ENCODE measurements at places on chromosomes 5 and 9.

DNA sequence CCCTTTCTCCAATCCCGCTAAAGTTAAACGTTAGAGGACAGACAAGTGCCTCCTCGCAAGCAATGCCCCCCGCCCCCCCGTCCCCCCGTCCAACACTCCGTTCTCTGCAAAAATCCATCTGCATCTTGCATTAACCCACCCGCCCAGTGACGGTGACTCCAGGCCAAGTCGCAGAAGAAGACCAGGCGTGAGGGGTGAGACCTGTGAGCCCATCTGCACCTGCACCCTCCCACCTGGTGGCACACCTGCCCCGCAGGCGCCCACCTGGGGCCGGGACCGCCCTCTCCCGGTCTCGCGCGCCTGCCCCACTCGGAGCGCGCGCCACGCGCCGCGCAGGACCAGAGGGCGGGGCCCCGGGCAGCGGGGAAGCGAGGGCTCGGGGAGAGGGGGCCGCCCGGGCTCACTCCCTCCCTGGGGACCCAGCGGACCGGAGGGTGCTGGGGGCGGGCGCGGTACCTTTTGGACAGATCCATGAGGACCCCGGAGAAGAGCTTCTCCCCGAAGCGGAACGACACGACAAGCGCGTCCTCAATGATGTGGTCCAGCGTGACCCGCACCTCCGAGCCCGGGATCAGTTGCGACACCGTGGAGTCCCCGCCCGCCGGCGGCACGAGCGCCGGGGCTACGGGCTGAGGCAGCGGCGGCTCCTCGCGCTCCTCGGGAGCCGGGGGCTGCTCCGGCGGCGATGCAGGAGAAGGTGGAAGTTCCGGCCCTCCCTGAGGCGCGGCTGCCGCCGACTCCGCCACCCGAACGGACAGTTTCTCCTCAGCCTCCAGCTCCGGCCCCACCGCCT lies 705 bp downstream of the PWWP2A start:
- DNase-seq: no peak

DNA sequence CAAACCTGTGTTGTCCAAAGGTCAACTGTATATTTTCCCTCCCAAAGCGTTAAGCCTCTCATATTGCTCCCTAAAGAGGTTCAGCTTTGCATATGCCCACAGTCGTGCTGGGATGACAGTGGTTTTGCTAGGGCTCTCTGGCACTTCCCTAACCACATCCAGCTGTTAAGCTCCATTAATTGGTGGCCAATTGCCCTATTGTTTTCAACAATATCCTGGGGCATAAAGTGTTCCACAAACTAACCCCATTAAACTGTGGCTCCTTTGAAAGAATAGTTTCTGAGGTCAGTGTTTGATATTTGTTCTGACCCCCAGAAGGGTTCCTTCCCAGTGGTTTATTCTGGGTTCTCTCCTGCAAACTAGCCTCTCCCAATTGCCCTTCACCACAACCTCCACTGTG lies 194.5 kb downstream of the HSD17B3 start:
- no peak for DNase-seq

GRCh38 chr5:113039934-113040285 lies 63.3 kb downstream of the DCP2 start:
- DNase-seq: no peak

DNA sequence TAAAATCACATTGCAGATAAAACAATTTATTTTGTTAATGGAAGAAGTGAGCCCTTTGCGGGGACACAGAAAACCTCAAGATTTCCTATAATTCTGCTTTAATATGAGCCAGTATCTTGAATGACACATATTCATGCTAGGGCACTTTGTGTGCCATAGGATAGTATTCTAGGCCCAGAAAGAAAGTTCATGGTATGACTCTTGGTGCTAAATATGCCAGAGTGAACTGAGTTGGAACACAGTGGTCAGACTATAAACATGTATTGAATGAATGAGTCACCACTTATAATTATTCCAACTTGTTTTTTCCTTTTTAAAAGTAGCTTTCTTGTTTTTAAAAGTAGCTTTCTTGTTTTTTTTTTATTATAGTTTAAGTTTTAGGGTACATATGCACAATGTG lies 46.0 kb downstream of the ADAMTS19 start:
- no peak for DNase-seq

- no peak for DNase-seq
Observed at GRCh38 chr5:170113522-170113900, 7.8 kb downstream of the FOXI1 start.

GRCh38 chr9:25025156-25025555 lies 479.5 kb upstream of the IZUMO3 start:
- DNase-seq: no peak
